CD4-positive, alpha-beta T cell treated with Interleukin-2 at 100 ng/mL for 4 hours (primary cell): ENCODE measurements at places on chromosomes 1 and 21.
A peak's percentile ranks its signal among the peaks of the same experiment; 100 is the strongest.

- no peak for DNase-seq
These were observed 31.9 kb downstream of the NGF start for GRCh38 chr1:115306146-115306545.

- DNase-seq = no peak
These were observed 15.1 kb upstream of the TIPRL start for GRCh38 chr1:168163670-168164069.

GRCh38 chr1:247043406-247043805 is 35.2 kb downstream of the ZNF670 start:
- no peak for DNase-seq

GRCh38 chr1:115436596-115436995 is 98.5 kb upstream of the NGF start:
- no peak for DNase-seq

DNA sequence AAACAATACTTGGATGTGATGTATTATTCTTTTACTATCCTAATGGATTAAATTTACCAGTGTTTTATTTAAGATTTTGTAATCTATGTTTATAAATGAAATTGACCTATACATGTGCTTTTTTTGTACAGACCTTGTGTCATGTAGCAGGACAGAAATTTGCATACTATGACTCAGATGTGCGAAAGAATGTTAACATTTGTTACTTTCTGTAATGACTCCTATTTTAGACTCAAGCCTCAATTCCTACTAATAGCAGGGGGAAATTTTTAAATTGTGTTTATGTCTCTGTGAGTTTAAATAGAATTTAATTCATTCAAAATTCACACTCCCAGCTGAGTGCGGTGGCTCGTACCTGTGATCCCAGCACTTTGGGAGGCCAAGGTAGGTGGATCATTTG is 21.8 kb upstream of the RIMKLA start:
- DNase-seq = no peak

- no peak for DNase-seq
These were observed 27.9 kb downstream of the CHD5 start for GRCh38 chr1:6152181-6152580.

- DNase-seq = no peak
These were observed 31.8 kb downstream of the KIF1B start for GRCh38 chr1:10242135-10242534.

GRCh38 chr1:170164103-170164763 is 18.5 kb downstream of the NTMT2 start:
- DNase-seq = no peak

GRCh38 chr1:5109633-5110032 is 455.2 kb downstream of the AJAP1 start:
- no peak for DNase-seq

GRCh38 chr1:2322581-2323211 is 68.7 kb downstream of the MORN1 start:
- DNase-seq = no peak

DNA sequence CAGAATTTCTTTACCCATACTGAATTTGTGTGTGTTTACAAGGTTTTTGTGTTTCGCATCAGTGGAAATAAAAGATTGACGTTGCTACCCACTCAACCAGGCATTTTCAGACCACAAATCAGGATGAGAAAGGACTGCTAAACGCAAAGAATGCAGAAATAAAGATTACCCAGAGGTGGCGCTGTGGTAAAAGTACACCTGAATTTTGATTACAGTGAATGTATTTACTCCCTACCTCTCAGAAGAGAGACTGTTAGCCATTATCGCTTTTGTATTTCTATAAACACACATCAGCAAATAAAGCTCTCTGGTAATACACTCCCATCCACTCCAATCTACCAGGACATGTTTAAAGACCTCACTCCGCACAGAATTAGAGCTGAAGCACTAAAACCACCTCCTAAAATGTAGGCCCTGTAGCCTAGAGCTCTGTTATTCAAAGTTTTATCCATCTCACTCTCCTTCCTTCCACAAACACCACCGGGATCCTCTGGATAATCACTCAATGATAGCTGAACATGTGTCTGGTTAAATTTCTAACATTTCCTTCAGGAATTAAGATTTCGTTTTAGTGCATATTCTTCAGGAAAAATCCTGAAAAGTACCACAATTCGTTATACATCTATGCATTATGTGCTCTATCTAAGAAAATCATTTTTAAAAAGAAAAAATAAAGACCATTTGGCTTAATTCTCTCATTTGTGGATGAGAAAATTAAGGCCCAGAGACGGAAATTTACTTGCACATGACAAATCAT is 2.5 kb upstream of the LMO4 start:
- peak; percentile 81 for DNase-seq

- DNase-seq = no peak
These were observed 308.8 kb downstream of the NPHP4 start for GRCh38 chr1:5683446-5683845.

GRCh38 chr1:64537942-64538341 is 68.0 kb downstream of the CACHD1 start:
- no peak for DNase-seq

GRCh38 chr1:23784846-23785245 is 6.1 kb upstream of the LYPLA2 start:
- no peak for DNase-seq

DNA sequence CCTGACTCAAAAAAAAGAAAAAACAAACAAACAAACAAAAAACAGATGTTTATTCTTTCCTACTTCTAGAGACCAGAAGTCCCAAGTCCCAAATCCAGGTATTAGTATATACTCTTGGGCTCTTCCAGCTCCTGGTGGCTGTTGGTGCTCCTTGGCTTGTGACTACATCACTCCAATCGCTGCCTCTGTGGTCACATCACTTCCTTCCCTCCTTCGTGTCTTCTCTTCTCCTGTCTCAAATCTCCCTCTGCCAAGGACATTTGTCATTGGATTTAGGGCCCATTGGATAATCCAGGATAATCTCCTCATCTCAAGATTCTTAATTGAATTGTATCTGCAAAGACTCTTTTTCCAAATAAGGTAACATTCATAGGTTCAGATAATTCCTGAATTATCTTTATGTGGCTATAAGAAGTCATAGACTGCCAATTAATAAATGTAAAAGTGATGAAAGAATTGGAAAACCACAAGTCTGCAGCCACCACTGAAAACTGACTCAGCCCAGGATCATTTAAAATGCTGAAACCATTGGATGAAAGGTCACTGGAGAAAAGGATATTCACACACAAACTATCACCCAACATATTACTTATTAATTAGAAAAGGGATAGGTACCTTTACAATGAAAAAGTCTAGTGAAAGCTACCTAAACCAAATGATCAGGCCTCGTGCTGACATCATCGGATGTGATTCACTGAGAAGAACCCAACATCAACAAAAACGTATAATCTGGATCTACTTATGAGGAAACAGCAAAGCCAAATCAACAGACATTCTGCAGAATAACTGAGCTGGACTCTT is 67.1 kb downstream of the ZNF281 start:
- DNase-seq = no peak
